ENCODE measurements at places on chromosomes 6 and 20.

DNA sequence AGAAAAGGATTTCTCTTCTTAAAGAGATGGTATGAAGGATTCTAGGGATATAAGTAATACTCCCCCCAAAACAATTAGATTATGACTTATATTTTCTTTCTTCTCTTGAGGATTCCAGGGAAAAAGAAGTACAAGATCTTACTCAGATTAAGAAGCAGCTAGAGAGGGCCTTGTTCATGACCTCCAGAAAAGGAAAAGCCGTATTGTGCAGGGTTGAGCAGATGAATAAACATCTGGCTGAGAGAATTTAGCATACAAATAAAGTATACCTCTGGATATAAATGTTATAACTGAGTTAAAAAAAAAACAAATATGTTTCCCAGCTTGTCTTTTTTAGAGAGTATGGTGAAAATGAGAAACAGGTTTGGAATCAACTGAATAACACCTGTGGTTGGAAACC is 11.3 kb downstream of the MYO6 start:
- no peak for DNase-seq

GRCh38 chr20:39294137-39294725 is 332.1 kb downstream of the DHX35 start:
- DNase-seq: no peak

GRCh38 chr20:44011251-44011940 is 96.7 kb downstream of the TOX2 start:
- DNase-seq: no peak

DNA sequence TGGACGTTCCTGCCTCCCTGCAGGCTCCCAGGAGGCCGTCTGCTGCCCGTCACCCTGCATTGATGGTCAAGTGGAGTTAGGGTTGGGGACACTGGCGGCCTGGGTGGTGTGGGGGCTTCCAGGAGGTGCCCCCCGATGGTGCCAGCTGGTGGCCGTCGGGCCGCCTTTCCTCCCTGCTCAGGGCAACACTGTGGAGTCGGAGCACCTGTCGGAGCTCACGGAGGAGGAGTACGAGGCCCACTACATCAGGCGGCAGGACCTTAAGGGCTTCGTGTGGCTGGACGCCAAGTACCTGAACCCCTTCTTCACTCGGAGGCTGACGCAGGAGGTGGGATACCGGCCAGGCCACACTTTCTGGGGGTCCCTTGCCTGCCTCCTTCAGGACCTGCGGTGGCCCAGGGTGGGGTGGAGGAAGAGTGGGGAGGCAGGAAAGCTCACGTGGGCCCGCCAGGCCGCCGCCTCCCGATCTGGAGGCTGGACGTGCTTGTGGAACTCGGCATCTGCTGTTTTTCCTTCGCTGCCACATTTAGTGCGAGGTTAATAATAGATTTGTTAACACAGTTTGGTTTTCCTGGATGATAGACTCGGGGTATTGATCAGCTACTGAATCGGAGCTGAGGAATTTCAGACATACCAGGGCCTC is 28.6 kb downstream of the SPATA2 start:
- DNase-seq: no peak

DNA sequence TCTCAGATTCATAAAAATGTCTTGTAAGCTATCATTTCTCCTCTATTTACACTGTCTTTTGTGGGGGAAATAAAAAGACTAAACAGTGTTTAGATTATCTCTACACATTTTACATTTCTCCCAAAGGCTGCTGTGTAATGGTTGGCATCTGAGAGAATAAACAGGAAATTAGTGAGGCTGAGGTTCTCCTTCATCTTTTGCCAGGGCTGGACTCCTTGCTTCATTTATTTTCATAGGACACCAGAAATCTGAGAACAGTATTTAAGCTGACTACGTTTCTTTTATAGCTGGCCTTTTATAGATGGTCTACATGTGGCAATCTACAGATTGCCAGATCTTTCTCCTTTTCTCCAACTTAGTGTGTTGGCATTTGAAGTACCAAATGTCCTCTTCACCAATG is 41.5 kb downstream of the PLCB4 start:
- DNase-seq: no peak

DNA sequence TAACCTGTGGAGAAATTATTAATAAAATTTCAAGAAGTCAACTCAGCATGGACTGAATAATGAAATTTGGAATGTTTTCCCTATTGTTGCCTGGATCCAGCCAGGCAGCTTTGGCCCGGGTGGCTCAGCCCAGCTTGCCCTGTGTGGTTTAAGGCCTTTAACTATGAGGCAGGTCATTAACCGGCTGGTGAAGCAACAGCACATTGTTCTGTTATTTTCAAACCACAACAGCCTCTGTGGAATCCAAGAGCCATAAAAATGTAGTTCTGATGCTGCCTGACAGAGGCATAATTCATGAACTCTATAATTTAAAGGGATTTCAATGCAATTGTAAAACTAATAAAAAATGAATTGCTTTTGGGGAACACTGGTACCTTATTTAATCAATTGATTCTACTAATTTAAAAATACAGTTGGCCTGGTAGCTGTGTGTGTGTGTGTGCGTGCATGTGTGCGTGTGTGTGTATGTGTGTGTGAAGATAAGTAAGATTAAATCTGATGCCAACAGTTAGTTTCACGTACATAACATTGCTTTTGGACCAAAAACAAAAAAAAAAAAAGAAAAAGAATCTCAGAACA is 117.7 kb downstream of the RPS12 start:
- no peak for DNase-seq

DNA sequence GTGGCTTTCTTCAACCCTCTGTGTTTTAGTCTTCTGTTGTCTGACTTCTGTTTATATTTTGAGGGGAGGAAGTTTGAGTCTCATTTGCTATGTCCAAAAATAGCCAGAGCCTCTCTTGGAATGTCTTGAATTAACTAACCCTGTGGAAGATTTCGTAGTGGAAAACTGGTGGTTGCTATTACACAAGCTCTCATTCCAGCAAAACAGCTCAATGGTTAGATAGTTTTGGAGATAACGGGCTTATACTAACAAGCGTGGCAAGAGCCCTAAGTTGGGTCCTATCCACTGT is 1.6 kb downstream of the CCN2 start:
- no peak for DNase-seq

DNA sequence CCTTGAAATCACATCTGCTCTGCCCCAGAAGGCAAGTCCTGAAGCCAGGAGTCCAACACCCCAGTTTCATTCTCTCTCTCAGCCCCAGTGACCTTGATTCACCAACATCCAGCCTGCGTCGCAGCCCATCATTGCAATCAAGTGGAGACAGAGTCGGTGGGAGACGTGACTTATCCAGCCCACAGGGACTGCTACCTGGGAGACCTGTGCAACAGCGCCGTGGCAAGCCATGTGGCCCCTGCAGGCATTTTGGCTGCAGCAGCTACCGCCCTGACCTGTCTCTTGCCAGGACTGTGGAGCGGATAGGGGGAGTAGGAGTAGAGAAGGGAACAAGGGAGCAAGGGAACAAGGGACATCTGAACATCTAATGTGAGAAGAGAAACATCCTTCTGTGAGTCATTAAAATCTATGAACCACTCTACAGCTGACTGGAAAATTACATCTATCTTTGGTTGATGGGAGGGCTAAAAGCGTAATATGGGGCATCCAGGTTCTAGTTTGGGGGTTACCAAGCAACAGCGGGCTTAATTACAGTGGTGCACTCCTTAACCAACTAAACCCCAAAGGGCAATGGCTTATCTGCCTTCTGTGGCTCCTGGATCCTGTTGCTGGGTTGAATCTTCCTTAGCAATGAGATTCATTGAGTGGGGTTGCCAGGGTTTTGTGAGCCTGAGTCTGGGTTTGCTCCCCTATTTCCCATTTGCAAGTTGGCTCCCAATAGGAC is 2.5 kb downstream of the LY6G6D start:
- no peak for DNase-seq

GRCh38 chr6:112485827-112486212 is 138.7 kb downstream of the RFPL4B start:
- DNase-seq: no peak

DNA sequence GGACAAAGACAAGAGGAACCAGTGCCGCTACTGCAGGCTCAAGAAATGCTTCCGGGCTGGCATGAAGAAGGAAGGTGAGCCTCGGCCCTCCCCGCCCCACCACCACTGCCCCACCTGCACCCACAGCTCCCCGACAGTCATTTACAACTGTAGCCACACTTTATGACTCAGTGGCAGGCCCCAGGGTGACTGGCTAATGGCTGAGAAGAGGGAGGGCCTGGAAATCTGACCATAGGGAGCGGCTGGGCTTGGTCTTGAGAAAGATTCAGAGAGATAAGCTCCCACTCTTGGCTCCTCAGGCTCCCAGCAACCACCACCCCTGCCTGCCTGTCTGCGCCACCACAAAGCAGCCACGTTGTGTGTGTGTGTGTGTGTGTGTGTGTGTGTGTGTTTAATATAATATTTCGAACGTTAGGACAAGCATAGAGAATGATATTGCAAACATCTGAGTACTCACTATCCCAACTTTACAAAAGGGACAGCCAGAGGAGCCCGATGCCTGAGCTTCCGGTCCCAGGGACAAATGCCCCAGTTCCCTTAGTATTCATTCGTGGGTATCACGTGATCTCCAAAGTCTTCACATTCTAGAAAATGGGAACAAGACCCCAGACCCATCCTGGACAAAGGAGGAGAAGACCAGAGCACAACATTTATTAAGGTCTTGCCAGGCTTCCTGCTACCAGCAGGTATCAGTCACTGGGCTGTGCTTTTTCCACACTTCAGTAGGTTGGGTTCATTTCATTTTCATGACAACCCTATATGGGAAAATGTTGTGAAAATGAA is 52.1 kb downstream of the HNF4A start:
- no peak for DNase-seq

- no peak for DNase-seq
Observed at GRCh38 chr6:148831531-148831930, 84.7 kb downstream of the UST start.

- DNase-seq: no peak
Observed at GRCh38 chr20:50283922-50284810, 93.5 kb downstream of the CEBPB start.

GRCh38 chr6:4301871-4302270 is 166.5 kb upstream of the ECI2 start:
- no peak for DNase-seq

DNA sequence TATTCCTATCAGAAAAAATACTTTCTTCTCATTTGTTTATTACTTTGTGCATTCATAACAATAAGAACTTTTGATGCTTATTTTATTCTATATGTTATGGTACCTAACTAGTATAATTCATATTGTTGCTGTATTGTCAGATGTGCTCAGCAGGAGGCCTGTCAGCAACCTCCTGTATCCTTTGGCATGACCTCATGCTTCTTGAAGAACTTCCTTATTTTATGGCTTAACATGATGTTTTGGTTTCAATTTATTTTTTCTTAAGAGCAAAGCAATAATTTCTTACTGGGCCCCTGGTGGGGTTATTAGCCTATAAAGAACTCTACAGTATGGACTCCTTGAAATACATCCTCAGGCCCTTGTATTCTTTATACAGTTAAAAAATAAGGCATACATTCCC is 17.3 kb downstream of the GGTLC1 start:
- no peak for DNase-seq

DNA sequence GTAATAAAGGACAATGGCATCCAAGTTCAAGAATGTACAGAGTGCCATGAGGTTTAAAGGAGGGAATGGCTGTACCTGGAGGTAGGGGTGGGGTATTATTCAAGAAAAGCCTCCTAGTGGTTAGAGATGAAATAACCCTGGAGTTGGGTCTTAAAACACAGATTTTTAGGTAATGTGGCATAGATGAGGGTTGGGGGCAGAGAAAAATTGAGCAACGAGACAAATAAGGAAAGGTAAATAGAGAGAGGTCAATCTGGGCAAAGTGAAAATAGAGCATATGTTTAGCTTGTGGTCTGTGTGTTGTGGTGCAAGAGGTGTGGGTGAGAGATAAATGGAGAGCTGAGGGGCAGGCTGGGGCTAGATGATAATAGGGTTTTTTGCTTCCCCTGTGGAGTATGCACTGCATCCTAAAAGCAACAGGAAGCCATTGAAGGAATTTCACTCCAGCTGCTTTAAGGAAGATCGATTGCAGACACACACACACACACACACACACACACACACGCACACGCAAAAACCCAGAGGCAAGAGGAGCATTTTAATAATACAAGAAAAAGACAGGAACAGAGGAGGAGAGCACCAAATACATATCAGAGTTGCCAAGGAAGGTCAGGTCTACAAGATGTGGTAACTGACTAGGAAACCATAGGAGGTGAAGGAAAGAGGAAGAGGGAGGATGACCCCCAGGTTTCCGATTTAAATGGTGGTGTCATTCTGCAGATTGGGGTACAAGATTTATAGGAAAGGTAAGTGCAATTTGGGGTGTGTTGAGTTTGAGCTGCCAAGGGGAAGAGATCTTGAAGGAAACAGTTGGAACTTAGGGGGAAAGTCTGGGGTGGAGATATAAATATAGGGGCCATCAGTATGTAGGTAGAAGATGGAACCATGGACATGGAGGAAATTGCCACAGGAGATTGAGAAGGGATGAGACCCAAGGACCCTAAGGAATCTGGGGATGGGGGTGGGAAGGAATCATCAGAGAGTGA is 31.3 kb upstream of the ADGRF1 start:
- DNase-seq: no peak

GRCh38 chr6:119348748-119349360 is 707 bp downstream of the MAN1A1 start:
- DNase-seq: no peak

- no peak for DNase-seq
Observed at GRCh38 chr6:146594495-146594894, 4.3 kb upstream of the ADGB start.

GRCh38 chr20:16842486-16843120 is 94.4 kb downstream of the OTOR start:
- no peak for DNase-seq

DNA sequence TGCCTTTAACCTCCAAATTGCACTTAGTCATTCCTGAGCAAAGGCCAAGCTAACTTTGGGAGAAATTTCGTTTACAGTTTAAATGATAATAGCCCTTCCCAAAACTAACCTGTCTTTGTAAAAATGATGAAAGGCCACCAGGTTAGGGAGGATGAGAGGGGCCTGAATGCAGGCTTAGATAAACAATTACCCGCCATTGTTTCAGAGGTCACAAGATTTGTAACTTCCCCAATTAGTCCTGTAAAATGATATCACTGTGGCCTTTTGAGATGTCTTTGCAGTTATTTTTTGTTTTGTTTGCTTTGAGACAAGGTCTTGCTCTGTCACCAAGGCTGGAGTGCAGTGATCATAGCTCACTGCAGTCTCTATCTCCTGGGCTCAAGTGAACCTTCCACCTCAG is 26.3 kb downstream of the GNL1 start:
- DNase-seq: no peak

DNA sequence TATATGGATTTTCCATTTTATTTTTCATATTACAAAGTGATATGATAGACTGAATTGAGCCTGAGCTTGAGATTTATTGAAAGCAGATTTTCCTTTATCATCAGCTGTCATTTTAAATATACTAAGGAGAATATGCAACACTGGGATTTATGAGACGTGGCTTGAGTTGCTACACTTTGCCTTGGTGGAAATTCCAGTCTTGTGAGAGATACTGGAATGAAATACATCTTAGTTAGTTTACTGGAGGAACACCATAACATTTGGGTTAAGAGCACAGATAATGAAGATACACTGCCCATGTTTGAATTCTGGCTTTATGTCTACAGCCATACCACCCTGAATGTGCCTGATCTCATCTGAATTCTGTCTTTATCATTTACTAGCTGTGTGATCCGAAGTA is 86.5 kb upstream of the IFNGR1 start:
- no peak for DNase-seq

- DNase-seq: no peak
Observed at GRCh38 chr20:19823971-19824370, 65.9 kb downstream of the RIN2 start.

All from NCI-H2081 treated with DMSO at 0.1 percent for 48 hours (cell line).